IMR-90 (cell line): ENCODE measurements at places on chromosomes 7 and 10. TPM values are rescaled to one million over a fixed set of nuclear protein-coding genes. Genes with fewer than 3 reads are reported as not detected.

Gene TFEC
- total RNA-seq = under 0.01 and 0.28 TPM in 2 replicates

Gene SPACDR
- 0.54 and 1.1 TPM in 2 replicates for total RNA-seq

Gene NUDT13
- total RNA-seq = 0.90 and 1.1 TPM in 2 replicates

Gene RASSF4
- 5.9 and 6.1 TPM in 2 replicates for total RNA-seq

Gene ANXA11
- 39.4 and 40.8 TPM in 2 replicates for total RNA-seq

Gene PON1
- not detected in 2 replicates for total RNA-seq

Gene EN2
- total RNA-seq = not detected in 2 replicates

DNA sequence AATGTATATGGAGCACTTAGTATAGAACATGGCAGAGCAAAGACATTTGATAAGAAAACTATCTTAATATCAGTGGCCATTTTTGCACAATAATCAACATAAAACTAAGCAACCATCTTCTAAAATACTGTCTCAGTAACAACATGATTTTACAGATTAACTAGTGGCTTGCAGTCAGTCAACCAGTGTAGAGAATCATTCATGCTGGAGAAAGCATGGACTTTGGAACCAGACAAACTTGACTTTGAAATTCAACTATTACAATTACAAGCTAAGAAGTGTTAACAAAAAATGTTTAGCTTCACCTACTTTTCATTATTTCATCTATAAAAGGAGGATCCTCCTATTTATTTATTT lies 27.7 kb downstream of the CUBN start:
- DNase-seq = no peak

DNA sequence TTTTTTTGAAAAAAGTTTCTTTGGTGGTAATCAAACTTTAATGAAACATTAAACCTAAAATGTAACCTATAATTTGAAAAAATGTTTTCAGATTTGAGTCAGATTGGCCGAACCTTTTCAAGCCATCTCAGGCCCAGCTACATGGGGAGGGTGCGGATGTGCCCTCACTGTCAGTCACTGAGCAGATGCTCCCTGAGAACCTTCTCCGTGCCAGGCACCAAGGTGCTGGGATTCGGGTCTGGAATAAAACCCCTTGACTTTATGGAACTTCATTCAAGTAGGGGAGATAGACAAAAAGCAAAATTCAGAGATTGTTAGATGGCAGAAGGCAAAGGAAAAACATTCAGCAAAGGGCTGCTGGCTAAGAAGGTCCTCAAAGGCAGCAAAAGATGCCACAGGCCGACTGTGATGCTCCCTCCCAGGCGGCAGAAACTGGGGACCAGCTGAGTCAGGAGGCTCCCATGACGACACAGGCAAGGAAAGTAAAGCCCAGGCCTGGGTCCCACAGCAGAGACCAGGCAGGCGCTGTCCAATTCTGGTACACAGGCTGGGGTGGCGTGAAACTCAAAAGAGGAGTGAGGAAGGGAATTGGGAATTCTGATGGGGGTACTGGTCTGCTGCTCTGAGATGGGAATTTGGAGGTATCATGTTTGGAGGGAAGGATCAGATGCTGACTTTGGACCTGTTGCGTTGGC lies 82.2 kb upstream of the DDC start:
- no peak for DNase-seq

GRCh38 chr7:20510573-20510900 lies 104.9 kb upstream of the ABCB5 start:
- DNase-seq = no peak

- peak; percentile 95 for DNase-seq
Measured at GRCh38 chr7:41886262-41886900, 183.5 kb upstream of the INHBA start.

DNA sequence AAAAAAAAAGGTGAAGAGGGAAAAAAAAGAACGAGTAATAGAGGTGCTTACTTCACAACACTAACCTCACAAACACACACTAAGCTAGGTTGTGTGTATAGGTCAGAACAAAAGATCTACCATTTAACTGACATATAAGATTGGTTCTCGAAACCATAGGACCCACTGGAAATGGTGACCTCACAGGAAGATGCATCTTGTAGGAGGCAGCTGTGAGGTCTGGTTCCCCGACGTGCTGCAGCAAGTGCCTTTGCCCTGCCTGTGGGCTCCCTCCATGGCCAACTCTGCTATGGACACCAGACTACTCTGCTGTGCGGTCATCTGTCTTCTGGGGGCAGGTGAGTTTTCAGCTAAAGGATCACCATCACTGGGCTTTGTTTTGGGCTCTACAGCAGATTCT lies 133.8 kb upstream of the PRSS1 start:
- DNase-seq = no peak

- DNase-seq = no peak
Measured at GRCh38 chr10:74058658-74059057, 60.7 kb downstream of the VCL start.

DNA sequence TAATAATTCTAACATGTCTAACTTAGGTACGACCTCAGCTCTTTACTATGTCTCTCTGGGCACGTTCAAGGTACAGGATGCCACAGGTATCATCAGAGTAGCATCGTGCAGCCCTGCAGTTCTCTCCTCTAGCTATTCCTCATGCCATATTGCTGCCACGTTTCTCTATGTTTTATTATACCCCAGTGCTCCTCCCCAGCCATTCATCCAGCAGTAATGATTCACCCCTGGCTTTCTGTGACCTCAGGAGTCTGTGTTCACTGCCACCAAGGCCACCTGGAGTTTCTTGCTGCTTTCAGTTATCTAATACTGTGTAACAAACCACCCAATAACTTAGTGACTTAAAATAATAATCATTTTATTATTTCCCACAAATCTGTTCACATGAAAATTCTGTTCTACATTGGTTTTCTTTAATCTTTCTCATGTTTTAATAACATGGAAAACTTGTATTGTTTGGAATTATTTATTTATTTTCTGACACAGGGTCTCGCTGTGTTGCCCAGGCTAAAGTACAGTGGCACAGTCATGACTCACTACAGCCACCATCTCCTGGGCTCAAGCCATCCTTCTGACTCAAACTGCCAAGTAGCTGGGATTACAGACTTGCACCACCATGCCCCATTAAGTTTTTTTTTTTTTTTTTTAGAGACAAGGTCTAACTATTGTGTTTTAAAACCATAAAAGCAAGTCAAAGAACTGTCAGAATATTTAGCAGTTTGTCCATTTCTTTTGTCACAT lies 21.8 kb downstream of the REEP3 start:
- peak; percentile 35 for DNase-seq

- no peak for DNase-seq
Measured at GRCh38 chr7:95334447-95334846, 10.1 kb upstream of the PON1 start.

DNA sequence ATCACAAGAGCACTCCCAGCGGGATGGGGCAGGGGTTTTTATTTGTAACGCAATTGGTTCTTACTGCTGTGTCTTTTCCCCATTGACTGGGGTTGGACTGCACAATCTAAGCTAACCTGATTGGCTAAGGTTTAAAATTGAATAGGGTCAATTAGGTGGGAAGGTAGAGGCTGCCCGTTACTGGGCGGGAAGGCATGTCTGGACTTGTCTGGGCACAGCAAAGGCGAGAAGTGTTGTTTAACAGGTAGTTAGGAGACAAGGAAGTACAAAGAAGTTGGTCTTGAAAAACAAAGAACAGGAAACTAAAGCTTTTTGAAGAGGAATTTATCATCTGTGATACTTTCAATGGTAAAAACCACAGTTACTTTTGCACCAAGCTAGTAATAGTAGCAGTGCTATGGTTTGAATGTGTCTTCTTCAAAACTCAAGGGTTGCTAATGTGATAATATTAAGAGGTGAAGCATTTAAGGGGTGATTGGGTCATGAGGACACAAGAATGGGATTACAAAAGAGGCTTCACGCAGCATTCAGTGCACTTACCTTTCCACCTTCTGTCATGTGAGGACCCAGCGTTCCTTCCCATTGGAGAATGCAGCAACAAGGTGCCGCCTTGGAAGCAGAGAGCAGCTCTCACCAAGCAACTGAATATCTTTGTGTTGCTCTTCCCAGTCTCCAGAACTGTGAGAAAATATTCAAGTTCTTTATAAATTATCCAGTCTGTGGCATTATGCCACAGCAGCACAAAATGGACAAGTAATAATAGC lies 875.5 kb upstream of the SORCS1 start:
- no peak for DNase-seq

GRCh38 chr7:26534649-26535482 lies 243.2 kb downstream of the SNX10 start:
- no peak for DNase-seq

DNA sequence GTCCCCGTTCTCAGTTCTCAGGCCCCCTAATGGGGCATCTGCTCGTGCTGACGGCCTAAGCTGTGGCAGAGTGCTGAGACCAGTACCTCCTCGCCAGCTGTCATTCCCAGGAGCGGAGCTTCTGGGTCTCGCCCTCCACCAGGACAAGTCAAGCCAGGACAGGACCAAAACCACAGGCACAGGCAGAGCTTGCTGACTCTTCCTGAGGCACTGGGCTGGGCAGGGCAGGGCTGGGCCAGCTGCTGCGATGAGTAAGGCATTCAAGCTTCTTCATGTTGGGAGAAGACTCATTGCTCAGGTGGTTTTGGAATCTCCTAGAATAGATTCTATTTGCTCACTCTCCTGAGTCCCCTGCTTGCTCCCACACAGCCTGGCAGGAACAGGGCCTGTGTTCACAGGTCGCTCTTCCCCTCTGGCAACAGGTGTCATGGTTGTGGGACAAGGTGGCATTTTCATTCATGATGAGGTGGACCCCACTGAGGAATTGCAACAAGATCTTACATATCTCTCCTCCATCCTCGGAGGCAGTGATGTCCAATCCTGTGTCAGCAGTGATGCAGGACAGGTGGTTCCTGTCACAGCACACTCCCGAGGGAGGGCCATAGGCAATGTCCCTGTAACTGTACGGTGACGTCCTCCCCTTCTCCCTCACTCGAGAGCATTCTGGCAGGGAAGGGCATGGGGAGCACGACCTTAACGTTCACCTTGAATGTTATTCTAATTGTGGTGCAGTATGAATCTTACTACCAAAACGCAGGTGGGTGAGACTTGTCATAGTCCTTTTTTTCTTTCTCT lies 17.0 kb upstream of the SH3PXD2A start:
- DNase-seq = peak; percentile 59

GRCh38 chr10:77974396-77975074 lies 48.0 kb upstream of the DLG5 start:
- peak; percentile 67 for DNase-seq

- DNase-seq = no peak
Measured at GRCh38 chr7:132290021-132290420, 286.2 kb downstream of the PLXNA4 start.

- DNase-seq = no peak
Measured at GRCh38 chr10:21385996-21386585, 139.4 kb downstream of the SKIDA1 start.

- DNase-seq = no peak
Measured at GRCh38 chr10:35504132-35504531, 101.0 kb upstream of the GJD4 start.

- DNase-seq = no peak
Measured at GRCh38 chr10:53606981-53607380, 834.4 kb upstream of the MBL2 start.

DNA sequence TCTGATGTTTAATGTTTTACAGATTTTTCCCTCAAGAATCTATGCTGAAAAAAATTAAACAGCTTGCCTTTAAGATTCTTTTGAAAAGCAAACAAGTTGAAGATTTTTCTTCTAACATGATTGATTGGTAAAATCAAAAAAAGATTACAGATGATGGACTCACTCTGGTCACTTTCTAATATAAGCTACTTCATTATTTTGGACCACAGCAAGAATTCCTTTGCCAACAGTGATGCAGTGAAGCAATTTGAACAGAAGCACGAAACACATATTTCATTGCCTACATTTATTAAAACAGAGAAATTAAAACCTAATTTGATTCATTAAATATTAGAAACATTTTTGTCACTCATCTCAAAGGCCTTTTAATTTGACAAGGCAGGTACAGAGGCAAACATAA lies 82.1 kb upstream of the SGCE start:
- no peak for DNase-seq

DNA sequence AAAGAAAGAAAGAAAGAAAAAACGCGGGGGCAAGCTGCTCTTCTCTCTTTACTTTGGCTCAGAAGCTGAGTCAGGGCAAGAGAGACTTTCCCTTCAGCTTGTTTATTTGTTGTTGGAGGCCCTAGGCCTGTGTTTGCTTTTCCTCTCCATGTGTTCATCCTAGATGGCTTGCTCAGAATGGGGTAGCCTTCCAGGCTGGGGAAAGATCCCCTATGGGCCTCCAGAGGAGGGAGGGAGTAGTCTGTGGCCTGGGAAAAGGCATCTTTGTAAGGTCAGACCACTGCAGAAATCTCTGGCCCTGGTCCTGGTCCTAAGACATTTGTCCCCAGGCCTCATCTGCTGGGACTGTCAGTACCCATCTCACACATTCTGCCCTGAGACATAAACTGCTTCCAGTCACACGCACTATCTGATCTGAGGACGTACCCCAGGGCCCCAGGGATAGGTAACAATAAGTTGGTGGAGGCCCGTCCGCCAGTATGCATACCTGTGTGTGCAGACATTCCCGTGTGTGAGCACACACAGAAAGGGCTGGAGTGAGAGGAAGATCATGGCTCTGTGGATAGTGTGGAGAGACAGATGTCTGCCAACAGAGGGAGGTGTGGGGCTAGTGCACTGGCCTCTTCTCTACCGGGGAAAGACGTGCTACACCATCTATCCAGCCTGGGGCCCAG lies 4.9 kb upstream of the SCD start:
- DNase-seq = peak; percentile 60

DNA sequence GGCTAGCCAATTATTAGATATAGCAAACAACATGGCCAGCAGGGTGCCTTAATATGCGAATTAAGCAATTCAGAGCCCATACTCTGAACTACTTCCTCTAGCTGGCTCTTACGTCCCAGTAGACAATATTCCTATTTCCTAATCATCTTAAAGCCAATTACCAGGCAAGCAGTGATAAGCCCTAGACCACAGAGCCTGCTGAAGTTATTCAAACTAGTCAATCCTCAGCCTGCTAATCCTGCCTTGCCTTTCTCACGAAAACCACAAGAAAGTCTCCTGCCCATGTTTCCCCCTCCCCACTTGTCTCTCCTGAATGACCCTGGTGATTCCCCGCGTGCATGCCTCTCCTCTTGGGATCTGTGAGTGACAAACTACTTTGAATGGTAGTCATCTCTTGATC lies 86.8 kb upstream of the CACNA2D1 start:
- no peak for DNase-seq

- no peak for DNase-seq
Measured at GRCh38 chr10:112240441-112240840, 42.8 kb upstream of the TECTB start.

- DNase-seq = no peak
Measured at GRCh38 chr7:115252461-115252860, 330.6 kb downstream of the MDFIC start.

GRCh38 chr7:33981671-33982424 lies 76.5 kb downstream of the BMPER start:
- DNase-seq = peak; percentile 57

DNA sequence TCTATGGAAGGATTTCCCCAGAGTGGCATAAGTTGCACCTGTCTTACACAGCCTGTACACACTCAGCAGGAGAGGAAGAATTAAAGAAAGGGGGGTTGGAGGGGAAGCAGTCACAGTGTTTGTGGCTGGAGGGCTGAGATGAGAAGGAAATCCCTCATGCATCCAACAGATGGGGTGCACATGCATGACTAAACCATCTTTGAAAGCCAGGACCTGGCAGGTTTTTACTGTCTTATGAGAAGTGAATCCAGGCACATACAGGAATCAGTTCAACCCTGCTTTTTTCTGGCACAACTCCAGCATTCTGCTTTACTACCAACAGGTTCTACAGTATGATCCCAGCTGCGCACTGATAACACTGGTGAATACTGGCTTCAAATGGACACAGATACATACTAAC lies 107.7 kb downstream of the CACNA2D1 start:
- DNase-seq = peak; percentile 66
